ENCODE measurements at places on chromosomes 4 and X. TPM values are rescaled to one million over a fixed set of nuclear protein-coding genes. Genes with fewer than 3 reads are reported as not detected.

GRCh38 chr4:182808673-182809416 lies 108.3 kb downstream of the DCTD start:
- no peak for DNase-seq

DNA sequence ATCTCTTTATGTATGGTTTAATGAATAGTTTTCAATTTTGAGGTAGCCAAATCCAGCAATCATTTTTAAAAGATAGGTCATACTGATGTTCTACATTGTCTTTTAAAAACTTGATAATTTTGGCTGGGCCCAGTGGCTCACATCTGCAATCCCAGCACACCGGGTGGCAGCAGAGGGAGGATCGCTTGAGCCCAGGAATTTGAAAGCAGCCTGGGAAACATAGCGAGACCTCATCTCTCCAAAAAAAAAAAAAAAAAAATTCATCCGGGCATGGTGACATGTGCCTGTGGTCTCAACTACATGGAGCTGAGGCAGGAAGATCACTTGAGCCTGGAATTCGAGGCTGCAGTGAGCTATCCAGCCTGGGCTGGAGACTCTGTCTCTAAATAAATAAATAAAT lies 419.8 kb downstream of the GALNTL6 start:
- no peak for DNase-seq

GRCh38 chr4:162684998-162685397 lies 481.7 kb downstream of the NAF1 start:
- DNase-seq, result no peak

GRCh38 chrX:118286066-118286762 lies 59.7 kb upstream of the WDR44 start:
- DNase-seq, result no peak

DNA sequence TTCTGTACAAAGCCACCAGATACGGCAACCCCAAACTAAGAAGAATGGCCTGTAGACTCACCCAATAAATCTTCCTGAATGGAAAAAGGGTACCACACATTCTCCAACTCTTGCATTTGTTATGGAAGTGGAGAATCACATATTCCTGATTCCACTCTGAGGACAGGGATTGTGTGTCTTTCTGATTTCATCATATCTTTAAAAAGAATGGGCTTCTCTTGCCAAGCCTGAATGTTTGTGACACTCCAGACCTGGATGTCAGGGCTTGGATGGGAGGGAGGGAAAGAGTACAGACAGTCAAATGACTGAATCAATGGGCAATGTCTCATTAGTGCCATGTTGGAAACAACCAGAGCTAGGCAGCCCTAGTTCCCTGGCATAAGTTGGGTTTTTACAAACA lies 77.4 kb downstream of the PLAC1 start:
- no peak for DNase-seq

GRCh38 chrX:19057856-19058255 lies 64.4 kb downstream of the ADGRG2 start:
- no peak for DNase-seq

DNA sequence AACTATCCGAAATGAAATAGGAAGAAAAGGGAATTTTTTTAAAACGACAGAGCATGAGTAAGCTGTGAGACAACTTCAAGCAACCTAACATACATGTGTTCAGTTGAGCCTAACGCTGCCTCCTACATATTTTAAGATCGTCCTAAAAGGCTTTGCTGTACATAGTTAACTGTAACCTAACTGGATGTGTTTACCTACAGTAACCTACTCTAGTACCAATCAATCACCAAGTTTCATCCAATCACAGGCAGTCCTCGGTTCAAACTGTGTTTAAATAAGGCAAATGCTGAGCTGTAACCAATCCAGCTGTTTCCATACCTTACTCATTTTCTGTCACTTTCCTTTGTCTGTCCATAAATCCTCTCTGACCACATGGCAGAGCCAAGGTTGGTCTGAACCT lies 17.1 kb downstream of the RCHY1 start:
- DNase-seq, result no peak

DNA sequence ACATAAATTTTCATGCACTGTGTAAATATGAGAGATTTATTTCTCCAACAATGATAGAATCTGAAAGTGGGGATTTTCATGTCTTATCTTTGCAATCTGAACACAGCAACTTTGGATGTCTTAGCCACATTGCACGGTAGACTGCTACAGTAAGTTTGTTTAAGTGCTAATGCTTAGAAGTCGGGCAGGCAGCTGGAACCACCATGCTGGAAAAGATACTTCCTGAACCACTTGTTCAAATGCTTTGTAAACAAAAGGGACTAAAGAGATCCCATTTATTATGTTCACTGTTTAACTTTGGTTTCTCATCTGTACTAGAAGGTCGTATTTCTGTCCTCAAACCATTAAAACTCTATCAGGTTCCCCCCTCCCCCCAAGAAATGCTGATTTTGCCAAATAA lies 555.9 kb upstream of the DIPK2B start:
- no peak for DNase-seq

- no peak for DNase-seq
Measured at GRCh38 chr4:38618505-38618904, 45.5 kb upstream of the KLF3 start.

GRCh38 chr4:119744580-119744979 lies 116.0 kb upstream of the PDE5A start:
- no peak for DNase-seq

GRCh38 chr4:15936495-15936894 lies 2.0 kb downstream of the FGFBP1 start:
- DNase-seq, result no peak

- DNase-seq, result no peak
Measured at GRCh38 chrX:73262991-73263390, 48.3 kb upstream of the NAP1L2 start.

GRCh38 chr4:70522626-70523025 lies 4.3 kb downstream of the AMTN start:
- no peak for DNase-seq

DNA sequence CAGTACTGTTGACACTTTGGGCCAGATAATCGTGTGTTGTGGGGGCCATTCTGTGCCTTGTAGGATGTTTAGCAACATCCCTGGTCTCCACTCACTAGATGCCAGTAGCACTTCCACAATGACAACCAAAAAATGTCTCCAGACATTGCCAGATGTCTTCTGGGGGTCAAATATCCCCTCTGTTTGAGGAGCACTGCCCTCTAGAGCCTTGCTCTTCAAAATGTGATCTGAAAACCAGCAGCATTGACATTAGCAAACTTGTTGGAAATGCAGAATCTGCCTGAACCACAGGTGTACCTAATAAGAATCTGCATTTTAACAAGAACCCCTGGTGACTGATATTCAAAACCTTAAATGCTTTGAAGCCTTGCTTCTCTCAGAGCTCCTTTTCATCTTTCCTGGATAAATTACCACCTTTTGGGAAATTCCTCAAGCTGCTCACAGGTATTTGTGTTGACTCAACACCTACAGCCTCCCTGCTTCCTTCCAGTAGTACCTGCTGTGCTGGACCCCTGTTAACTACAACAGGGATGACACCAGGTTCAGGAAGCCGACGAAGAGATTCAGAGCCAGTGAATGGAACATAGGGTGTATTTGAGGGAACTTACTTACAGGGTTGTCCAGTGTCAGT lies 459.0 kb upstream of the NR3C2 start:
- no peak for DNase-seq

EDA gene
- 3.1 TPM for total RNA-seq

COX7B2 gene
- total RNA-seq, result not detected

NAA11 gene
- total RNA-seq, result not detected

TXK gene
- 1.6 TPM for total RNA-seq

FGG gene
- total RNA-seq, result not detected

EFHC2 gene
- 0.29 TPM for total RNA-seq

PDLIM3 gene
- 58.5 TPM for total RNA-seq

TLR10 gene
- 0.42 TPM for total RNA-seq

CFAP47 gene
- total RNA-seq, result not detected

Data from mesenteric fat pad (tissue), 1 donor.